ENCODE measurements at places on chromosomes 12 and 14.

DNA sequence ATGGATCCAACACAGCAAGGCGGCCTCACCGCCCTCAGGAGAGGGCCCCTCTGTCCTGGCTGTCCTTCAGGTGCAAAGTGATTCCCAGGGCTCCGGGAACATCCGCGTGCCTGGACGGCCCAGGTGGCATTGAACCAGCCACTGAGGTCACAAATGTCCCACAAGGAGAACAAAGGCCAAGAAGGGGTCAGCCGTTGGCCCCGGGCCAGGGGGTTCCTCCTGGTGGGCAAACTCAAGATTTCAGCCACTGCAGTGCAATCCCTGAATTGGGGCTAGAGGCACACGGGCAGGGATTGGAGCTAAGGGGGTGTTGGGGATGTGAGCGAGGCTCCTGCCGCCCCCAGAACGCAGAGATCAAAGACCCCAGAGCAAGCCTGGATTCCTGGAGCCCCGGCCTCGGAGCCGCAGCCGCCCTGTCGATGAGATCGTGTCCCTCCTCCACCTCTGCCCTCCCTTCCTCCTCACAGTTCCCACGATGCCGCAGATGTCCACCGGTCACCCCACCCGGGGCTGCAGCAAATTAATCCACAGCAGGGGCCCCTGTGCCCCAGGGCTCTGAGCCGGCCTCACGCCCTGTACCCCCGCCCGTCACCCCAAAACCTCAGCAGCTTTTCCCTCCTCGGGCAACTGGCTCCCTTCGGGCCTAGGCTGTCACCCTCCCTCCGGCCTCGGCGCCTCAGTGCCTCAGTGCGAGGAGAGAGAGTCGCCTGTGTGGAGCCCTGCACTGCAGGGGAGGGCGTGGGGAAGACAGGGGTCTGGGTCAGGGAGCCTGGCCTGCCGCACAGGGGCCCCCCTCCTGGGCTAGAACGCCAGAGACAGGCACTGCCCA, 56.7 kb upstream of the GALNT9 start:
- DNase-seq: no peak

DNA sequence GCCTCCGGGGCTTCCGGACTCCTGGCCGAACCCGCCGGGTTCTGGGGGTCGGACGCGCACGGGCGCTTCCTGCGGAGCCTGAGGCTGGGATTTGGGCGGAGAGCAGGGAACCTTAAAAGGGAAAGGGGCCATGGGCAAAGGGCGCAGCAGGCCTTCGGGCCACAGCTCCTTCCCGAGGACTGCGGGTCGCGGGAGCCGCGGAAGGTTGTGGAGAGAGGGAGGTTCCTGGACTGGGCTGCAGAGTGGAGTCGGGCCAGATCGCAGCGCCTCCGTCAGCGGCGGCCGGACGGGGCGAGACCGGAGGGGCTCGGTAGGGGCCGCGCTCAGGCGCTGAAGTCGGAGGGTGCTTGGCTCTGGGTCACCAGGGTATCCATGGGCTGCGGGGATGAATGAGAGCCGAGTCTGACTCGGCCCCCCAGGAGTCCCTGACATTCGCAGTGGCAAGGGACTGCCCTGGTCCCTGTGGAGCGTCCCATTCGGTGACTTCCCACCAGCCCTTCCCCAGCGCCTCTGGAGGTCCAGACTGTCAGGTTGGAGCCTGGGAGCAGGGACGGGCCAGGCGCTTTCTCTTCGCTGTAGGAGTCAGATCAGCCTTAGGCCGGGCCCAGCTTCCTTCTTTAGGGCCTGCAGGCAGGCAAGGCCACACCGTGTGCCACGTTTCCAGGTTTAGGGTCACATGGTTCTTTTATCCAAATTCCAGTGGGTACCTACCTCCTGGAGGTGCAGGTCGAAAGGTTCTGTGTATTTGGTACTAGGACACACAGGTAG, 938 bp upstream of the SLC25A29 start:
- no peak for DNase-seq

DNA sequence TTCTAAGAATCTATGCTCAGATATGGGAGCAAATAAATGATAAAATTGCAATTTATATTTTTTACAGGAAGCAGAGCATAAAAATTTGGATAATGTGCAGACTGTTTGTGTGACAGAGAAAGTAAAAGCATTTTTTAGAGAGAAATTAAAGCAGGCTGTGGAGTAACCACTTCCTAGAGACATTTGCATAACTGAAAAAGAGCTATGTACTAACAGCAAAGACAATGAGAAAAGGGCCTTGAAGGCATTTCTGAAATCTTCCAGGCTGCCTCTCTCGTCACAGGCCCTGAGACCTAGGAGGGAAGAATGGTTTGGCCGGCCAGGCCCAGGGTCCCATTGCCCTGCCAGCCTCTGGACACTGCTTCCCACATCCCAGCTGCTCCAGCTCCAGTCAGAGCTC, 247.2 kb downstream of the ALX1 start:
- DNase-seq: no peak

DNA sequence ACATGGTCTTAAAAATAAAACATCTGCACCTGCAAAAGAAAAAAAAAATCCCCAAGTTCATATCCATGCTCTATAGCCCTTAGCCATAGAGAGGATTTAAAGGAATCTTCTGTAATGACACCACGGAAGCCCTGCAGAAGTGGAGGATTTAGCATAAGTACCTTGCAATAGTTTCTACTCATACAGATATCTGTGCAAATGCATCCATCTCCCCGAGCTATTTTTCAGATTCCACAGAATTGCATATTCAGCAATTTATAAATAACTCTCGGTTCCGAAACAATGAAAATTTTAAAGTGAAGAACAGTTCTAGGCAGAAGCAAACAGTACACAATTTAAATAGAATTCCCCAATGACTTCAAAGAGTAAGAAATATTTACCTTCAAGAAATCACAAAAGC, 424 bp downstream of the IGF1 start:
- DNase-seq: no peak

DNA sequence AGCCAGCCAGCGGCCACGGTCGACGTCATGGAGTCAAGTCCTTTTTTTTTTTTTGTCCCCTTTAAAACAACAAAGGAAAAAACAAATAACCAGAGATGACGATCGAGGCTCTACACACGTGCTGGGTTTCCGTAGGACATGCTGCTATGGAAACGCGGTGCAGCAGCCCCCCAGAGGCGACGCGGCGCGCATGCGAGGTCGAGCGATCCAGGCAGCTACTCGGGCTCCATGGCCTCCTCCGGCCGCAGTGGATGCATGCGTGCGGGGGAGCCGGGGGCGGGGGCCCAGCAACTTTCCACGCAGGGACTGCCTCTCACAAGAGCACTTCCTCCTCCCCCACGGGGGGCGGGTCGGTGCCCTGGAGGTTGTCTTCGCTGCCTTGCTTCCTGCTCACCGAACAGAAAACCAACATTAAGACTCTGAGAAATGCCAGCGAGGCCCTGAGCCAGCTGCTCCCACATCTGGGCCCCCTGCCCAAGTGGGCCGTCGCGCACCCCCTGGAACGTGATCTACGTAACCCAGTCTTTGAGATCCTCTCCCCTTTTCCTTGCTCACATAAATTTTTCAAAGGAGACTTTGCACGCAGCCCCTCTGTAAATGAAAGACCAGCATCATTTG, 30.7 kb downstream of the P2RX4 start:
- DNase-seq: no peak

Measured in foreskin keratinocyte (primary cell).